ENCODE measurements at places on chromosomes 16 and 17.
A peak's percentile ranks its signal among the peaks of the same experiment; 100 is the strongest.

DNA sequence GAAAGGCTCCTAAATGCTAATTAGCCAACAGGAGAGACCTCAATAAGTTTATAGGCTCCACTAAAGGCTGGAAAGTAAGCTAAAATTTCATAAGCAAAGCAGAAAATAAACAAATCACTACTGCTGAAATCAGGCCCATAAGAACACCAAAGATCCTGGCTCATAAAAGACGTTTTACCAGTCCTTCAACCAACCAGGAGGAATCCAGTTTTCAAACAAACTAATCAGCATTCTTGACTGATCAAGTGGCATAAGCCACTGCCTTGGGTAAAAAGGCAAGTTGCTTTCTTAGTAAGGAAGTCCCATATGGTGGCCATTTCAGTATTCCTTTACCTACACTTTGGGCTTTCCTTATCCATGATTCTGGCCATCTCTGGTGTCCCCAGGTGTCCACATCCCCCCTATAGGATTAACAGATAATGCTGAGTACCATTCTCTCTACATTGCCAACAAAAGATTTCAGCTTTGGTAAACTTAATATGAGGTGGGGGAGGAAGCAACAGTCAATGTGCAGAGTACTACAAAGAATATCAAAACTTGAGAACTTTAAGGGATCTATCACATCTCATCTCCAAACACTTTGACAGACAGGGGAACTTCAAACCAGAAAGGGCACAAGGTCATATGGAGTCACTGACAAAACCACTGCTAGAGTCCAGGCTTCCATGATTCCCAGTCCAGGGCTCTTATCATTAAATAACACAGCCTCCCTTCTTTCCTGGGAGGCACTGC is 1.3 kb downstream of the TOM1L2 start:
- DNase-seq: no peak

- DNase-seq: no peak
These were observed 5.2 kb upstream of the SYNRG start for GRCh38 chr17:37614391-37614790.

DNA sequence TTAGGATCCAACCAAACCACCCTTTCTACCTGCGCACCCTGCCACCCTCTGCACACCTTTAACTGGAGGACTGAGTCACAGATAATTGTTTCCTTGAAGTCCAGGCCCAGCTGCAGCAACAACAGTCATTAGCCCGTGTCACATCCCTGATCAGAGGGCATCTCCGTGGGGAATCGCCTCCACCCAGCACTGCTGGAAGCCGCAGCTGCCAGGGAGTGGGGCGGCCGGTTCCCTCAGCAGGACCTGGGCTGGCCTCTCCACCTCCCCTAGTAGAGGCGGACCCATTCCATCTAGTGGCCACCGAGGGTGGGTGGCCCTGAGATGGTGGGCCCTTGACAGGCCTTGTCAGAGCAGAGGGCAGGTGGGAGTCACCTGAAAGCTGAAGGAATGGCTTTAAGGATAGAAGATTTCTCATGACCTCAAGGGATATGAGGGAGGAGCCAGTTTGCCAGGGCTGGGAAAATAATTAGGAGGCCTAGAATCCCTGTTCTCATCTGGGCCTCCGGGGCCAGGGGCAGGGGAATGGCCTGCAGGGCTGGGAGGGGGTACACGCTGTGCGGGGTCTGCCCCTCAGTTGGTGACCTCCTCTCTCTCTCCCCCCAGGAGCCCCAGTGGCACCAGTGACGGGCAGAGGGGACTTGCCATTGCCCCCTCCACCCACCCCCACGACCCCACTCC is 6.2 kb downstream of the PRSS53 start:
- no peak for DNase-seq

DNA sequence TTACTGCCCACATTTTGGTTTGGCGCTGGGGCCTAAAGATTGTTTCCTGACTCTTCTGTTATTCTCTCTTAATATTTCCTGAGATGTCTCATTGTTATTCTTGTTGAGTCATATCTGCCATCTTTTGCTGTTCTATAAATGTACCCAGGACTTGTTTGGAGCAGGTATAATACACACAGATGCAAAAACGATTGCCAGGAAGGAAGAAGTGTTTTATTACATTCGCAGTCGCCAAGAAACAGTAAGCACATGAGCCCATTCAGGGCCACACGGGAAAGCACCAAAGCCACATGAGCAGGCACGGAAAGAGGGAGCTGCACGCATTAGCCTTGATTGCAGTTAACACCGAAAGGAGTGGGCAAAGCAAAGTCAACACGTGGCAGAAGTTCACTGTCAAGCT is 70.2 kb downstream of the ARHGAP44 start:
- DNase-seq: no peak

- DNase-seq: no peak
These were observed 30.5 kb downstream of the CDH1 start for GRCh38 chr16:68767581-68767980.

GRCh38 chr16:66706506-66706880 is 9.9 kb upstream of the CMTM4 start:
- DNase-seq: no peak

DNA sequence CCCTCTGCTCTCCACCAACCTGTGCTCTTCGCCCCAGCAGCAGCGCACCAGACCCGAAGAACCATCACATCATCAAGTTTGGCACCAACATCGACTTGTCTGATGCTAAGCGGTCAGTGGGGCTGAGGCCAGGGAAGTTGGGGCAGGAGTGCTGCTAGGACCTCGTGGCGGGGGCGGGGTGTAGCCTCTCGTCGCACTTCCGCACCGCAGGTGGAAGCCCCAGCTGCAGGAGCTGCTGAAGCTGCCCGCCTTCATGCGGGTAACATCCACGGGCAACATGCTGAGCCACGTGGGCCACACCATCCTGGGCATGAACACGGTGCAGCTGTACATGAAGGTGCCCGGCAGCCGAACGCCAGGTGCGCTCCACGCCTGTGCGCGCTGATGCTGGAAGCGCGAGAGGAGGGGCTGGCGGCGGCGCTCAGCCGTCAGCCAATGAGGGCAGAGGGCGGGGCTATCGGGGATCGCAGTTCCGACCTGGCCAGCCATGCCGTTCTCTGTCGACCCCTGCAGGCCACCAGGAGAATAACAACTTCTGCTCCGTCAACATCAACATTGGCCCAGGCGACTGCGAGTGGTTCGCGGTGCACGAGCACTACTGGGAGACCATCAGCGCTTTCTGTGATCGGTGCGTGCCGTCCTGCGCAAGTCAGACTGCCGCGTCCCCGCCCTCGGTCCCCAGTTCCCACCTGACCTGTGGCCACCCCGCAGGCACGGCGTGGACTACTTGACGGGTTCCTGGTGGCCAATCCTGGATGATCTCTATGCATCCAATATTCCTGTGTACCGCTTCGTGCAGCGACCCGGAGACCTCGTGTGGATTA is 3.2 kb upstream of the TMEM88 start:
- peak; percentile 92 for DNase-seq
